ENCODE measurements at places on chromosomes 3 and 15.

- DNase-seq = no peak
Observed at GRCh38 chr15:32899126-32899596, 181.4 kb downstream of the GREM1 start.

DNA sequence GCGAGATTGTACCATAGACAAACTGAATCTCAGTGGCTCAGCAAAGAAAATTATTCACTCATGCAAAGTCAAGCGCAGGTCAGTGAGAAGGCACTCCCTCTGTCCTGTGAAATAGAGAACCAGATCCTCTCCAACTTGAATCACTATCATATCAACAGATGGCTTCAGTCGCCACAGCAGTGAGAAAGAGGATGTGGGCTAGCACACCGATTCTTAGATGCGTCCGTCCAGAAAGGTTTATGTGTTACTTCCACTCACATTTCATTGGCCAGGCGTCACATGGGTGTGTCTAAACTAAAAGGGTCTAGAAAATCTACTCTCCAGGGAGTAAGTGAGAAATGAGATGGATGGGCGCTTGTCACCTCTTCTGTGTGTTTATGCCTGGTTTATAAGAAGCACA lies 141.6 kb upstream of the KBTBD8 start:
- DNase-seq = no peak

DNA sequence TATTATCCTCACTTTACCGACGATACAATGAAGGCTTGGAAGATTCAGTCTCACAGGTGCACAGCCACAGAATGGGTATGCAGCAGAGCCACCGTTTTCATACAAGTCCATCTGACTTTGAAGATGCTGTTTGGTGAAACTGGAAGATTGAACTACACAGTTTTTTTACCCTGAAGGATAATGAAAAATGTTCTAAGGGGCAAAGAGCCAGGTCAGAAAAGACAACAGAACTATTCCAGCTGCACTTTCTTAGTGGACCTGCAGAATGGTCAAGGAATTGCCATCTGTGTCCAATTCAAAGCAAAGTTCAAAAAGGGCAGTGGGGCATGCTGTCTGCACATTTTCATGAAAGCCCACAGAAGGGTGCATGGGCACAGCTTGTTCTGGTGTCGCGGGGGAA lies 127.6 kb upstream of the PDZRN3 start:
- no peak for DNase-seq

- DNase-seq = no peak
Observed at GRCh38 chr3:72398781-72399180, 449.5 kb downstream of the SHQ1 start.

- no peak for DNase-seq
Observed at GRCh38 chr15:66017000-66017399, 147.7 kb downstream of the RAB11A start.

All from fibroblast of lung (primary cell).